ENCODE measurements at places on chromosomes 5 and 9.

DNA sequence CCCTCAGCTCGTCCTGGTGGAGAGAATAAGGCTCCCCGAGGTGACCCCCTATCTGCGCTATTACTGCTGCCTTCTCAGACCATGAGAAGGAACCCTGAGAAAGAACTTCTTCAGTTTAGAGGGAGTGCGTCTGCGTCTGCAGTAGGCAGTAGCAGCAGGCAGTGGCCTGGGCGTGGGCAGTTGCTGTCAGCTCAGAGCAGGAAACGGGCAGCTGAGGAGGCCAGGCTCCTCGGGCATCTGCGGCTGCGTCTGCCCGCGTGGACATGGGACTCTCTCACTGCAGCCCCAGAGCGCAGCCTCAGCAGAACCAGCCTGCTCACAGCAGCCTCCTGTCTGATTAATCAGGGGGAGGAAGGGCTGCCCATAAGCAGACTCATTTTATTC, 49.8 kb upstream of the FCN1 start:
- no peak for DNase-seq

DNA sequence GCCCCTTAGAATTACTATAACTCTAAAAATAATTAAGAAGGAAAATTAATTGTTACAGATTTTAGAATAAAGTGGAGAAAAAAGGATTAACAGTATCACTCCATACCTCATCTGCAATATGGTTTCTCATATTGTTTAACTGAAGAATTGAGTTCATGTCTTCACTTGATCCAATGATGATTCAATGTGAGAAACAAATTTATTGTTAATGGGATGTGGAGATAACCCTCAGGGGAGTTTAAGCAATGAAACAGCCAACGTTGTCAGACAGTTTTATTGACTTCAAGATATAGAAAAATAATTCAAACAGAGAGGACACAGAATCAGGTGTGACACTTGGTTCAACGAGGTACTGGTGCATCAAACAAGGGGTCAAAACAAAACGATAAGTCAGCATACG, 665.2 kb upstream of the ACO1 start:
- no peak for DNase-seq

GRCh38 chr5:2442496-2443354, 308.8 kb downstream of the IRX2 start:
- DNase-seq: no peak

DNA sequence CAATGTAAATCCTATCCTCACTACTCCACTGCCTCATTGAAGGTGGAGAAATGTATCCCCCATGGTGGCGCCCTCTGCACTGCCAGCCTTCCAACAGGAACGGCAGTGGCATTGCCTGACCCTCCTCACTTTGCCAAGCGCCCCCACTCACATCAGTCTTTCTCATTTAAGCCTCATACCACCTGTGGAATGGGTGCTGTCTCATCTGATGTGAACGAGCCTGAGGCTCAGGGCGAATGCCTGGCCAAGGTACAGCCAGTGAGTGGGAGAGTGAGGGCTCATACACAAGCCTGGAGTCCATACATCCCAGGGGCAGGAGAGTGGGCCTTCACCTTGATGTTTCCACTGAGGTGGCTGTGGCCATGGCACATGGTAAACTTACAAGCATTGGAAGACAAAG, 10.3 kb downstream of the F2RL2 start:
- DNase-seq: no peak

- no peak for DNase-seq
Observed at GRCh38 chr5:113202746-113203716, 226.4 kb downstream of the DCP2 start.

DNA sequence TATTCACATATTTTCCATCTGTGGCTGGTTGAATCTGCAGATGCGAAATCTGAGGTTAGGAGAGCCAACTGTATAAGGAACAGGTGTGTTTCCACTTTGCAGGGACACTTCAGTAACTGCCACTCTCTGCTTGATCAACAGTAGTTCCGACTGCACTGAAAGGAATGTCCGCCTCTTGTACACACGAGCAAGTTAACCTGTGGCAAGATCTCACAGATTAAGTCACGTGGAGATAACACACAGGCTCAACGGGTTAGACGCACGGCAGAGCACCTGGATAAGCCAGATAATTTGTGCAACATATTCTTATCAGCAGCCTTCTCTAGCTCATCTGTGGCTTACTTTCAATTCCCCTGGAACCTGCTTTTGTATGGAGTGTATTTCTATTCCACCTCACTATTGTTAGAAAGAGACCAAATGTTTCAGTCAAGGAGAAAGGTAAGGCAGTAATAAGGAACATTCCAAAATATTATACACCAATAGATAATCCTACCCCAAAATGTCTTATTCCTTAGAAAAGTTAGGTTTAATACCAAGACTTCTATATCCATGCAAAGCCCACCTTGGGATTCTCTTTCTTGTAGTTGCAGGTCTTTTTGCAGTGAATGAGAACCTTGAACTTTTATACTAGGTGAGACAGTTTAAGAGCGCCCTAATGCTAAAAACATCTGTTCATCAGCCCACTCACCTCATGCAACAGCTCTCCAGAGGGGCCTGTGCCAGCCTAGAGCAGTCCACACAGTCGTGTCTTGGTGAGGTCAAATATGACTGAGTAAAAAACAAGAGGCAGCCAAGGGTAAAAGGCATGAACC, 6.5 kb upstream of the C9 start:
- DNase-seq: no peak

DNA sequence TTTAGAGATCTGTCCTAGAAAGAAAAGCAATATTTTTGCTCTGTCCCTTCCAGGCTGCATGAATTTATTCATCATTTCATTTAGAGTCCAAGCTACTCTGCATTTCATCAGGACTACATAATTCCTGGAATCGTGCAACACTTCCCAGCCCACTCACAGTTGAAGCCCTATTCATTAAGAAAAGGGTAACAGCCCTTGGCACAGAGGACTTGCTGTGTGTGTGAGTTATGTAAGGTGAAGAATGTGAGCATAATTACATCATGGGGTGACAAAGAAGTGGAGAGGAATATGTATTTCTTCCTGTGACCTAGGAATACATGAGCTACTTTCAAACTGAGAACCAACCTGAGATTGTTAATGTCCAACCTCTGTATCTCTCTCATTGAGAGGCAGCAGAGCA, 317.4 kb downstream of the ARHGEF28 start:
- no peak for DNase-seq

DNA sequence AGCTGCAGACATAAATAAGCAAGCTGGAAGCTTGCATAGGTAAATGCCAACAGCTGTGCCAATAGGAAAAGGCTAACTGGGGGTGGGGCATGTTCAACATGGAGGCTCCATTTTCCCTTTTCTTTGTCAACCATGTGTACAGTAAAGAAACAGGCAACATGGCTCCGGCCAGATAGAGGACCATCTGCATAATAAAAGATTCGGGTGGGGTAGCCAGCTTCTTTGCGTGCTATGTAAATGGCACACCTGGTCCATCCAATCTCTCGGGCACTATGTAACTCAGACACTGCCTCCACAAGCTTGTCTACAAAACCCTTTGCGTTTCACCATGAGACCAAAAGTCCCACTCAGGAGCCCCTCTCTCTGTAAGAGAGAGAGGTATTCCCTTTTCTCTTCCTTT, 41.7 kb upstream of the DENND4C start:
- no peak for DNase-seq

GRCh38 chr5:62465985-62466925, 53.7 kb downstream of the IPO11 start:
- no peak for DNase-seq

DNA sequence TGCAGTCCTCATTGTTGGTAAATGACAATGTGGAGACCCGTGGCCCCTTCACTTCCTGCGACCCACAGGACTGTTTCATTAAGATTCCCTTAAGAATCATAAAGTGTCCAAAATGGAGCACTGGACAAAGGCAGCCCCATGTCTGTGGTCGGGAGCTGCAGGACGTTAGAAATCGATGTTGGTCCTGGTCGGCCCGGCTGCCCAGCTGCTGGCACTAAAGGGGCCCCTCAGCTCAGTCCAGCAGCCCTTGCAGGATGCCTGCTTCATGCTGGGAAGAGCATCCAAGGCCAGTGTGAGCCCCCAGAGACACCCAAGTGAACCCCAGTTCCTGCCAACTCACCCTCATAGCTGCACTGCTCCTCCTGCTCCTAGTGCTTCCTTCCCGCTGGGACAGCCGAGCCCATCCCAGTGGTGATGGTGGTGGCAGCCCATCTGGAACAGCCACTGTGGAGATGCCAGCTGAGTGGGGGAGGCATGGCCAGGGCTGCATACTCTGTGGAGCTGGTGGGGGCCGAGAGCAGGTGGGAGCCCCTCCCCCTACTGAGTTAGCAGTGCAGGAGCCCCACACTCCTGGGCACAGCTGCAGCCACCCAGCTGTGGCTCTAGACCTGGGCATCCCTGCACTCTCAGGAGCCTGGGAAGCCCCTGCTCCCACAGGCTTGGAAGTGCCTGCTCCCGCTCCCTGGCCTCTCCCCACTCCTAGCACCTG, 168.0 kb upstream of the IRX2 start:
- DNase-seq: no peak

- DNase-seq: no peak
Observed at GRCh38 chr9:124574534-124575375, 67.6 kb upstream of the NR5A1 start.

- DNase-seq: no peak
Observed at GRCh38 chr9:84305497-84306131, 34.9 kb downstream of the SLC28A3 start.

DNA sequence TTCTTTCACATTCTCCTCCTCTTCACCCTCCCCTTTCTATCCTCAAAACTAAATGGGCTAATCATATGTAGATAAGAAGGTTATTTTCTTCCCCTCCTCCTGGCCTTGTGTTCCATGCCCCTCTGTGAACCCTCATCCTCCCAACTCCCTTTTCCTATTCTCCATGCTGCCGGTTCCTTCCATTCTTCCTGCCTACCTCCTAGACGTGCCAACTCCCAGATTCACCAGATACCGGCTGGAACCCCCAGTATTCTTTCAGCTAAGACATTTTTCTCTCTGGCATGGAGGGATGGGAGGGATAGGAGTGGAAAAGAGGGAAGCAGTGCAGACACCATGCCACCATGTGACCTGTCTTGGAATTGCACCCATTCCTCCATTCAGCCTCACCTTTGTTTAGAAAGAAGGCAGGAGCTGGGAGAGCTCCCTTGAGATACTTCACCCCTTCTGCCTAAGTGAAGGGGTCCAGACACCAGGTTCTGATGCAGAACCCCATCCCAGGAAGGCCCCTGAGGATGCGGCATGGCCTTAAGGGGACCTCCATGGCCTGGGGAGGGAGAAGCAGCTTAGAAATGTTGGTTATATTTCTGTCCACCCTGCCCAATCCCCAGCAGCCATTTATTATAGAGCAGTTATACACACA, 4.8 kb downstream of the DNAJB5 start:
- DNase-seq: no peak

DNA sequence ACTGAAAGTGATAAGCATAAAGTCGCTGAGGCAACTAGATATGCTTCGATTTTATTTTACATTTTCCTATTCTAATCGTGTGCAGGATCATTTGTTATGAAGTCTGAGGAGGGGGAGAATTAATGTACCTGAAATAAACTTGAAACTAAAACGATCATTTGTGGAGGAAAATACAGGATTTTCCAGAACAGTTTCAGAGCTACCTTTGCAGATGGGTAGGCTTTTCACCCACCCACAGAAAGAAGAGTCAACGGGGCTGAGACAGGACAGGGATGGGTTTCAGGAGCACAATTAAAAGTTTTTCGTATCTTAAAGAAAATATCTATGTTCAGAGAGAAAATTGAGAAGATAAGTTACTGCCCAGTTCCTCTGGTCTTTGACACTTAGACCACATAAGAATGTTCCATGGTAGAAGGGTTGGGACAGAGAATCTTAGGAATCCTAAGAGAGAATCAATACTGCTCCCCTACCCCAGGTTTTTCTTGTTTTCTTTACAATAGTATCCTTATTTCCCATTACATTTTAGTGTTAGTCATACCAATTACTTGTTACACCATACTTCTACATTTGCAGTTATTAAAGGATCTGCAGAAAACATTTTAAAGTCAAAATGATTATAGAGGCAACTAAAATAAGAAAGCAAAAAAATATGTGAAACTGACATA, 211.4 kb downstream of the DEPDC1B start:
- DNase-seq: no peak

DNA sequence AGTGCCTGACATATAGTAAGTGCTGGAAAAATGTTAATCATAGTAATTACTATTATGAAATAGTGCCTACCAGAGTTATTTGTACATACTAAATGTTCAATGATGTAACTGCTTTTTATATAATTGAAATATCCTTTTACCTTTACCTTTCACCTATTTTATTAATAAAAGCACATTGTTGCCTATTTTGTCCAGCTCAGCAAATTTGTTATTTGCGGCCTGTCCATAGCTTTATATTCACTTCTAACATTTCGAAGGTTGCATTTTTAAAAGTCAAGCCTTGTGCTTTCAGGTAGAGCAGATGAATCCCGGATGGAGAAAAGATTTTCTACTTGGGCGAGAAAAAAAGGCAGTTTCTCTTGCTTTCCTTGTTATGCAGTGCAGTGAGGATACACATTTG, 119.3 kb downstream of the TLE1 start:
- no peak for DNase-seq

GRCh38 chr5:111984044-111984443, 227.1 kb upstream of the NREP start:
- DNase-seq: no peak

DNA sequence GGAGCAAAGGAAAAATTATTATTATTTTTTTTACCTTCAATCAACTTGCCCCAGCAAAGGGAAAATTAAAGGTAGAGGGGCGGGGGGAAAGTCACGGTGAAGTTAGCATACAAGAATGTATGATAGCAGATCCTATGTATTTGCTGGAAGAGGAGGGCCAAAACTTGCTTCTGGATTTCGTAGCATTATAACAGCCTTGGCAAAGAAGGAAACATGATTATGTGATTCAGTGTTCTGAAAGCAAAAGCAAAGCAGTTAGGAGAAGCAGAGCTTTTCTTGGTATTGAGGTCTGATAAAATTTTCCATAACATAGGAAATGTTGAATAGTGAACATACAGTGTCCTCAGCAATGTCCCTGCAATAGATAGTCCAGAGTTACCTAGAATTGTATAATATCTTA, 32.4 kb downstream of the MAST4 start:
- no peak for DNase-seq

DNA sequence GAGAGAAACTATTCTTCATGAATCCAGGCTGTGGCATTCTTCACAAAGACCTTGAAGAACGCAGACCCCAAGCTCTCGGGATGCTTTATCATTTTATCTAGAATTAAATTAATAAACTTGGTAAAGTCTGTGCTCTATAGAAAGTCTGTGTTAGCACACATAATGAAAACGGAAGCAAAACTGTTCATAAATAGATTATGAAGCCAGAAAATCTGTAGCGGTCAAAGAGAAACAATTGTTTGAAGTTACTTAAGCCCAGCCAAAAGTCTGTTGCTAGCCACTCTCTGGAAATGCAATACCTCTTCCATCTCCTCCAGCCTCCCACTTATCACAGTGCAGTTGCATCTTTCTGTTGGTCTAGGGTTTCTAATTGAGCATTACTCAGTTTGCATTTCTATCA, 375.9 kb downstream of the KIF4B start:
- no peak for DNase-seq

DNA sequence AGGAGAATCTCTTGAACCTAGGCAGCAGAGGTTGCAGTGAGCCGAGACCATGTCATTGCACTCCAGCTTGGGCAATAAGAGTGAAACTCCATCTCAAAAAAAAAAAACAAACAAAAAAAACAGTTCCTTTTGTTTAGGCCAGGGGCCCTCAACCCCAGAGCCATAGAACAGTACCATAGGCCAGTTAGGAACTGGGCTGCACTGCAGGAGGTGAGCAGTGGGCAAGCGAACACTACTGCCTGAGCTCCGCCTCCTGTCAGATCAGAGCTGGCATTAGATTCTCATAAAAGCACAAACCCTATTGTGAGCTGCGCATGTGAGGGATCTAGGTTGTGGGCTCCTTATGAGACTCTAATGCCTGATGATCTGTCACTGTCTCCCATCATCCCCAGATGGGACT, 49.1 kb upstream of the SUB1 start:
- no peak for DNase-seq

- no peak for DNase-seq
Observed at GRCh38 chr9:89277454-89277853, 33.5 kb upstream of the CKS2 start.
